ENCODE measurements at places on chromosomes 5 and 9.

- no peak for DNase-seq
Measured at GRCh38 chr5:143233031-143233430, 170.5 kb downstream of the NR3C1 start.

DNA sequence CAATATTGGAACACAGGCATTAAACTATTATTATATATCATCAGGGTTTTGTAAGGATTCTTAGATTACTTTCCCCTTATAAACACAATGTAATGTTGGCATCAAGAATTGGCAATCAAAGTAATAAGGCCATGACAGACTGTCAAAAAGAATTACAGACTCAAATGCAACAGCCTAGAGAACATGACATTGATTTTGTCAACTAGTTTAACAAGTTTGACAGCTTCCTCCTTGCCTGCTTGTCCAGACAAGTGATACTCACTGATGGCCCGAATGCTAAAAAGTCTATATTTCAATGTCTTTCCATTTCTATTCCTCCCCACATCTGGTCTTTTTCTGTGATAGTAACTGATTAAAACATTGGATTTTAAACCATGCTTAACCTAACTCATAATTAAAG lies 6.4 kb upstream of the ANKRD31 start:
- DNase-seq, result no peak

DNA sequence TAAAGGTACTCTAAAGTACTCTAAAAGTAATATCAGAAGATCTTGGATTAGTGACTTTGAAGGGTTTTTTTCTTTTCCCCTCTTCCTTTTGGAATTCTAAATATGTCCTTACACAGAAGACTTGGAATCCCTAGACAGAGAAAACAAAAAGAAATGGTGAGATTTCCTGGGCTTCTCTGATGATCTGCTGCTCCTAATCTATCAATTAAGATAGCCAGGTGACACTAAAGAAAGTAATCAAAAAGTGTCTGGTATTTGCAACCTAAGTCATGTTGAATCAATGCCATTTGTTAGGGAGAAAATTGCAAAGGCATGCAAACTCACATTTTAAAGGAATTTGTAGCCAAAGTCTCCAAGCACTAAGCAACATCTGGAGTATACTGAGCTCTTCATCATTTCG lies 29.5 kb upstream of the MYO10 start:
- DNase-seq, result no peak

GRCh38 chr5:74765201-74765600 lies 1.7 kb downstream of the GFM2 start:
- DNase-seq, result no peak

DNA sequence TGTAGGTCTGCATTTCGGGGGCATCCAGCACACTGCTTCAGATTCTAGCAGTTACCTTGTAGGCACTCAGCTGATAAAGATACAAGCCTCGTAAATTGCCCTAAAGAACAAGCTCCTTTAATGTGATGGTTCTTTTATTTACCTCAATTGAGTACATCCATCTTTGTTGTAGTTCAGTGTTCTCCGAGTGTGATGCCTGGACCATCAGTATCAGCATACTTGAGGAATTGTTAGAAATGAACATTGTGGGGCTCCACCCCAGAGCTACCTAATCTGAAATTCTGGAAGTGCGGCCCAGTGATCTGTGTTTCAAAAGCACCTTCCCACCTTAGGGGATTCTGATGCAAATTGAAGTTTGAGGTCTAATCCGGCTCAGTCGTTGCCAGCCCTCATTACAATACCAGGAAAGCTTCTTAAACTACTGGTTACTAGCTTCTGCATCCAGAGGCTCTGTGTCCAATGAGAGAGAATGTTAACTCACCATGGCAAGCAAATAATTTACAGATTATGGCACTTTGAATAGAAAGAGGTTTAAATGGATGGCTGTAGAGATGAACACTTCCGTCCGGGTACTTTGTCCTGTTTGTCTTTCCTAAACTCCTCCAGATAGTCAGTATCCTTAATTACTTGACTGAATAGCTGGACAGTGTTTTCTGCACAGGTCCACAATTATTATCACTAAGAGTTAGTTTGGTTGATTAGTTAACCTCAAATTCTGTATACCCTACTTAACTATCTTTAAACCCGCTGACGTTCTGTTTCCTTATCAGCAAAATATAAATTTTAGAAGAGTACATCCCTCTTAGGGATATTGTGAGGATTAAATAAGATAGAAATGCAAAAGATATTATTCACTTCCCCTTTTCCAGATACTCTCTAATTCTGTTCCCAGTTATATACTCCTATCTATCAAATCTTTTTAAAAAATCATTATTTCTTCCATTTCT lies 47.9 kb downstream of the RAI14 start:
- DNase-seq, result no peak
